ENCODE measurements at places on chromosomes 6 and 20.
A peak's percentile ranks its signal among the peaks of the same experiment; 100 is the strongest.

DNA sequence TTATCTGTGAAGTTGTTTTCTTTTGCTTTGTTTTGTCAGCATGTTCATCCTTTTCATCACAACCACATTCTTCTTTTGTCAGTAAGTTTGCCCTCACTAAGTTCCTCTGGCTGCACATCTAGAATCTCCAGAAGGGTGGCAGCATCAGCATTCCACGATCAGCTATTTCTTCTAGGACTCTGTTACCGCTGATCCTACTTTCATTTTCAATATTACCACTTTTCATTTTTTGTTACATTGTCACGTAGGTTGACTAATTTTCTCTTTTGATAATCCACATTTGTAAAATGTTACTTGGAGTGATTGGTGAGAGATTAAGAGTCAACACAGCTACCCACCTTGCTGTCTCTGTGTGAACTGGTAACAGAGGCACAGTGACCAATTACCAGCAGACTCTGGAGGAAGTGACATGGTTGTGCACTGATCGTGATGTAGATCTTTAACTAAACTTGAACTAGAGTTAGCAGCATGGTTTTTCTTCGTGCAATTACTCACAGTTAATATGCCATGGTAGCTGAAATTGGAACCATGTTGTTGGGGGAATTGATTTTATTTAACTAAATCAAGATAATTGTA lies 307.9 kb upstream of the SLC35B3 start:
- DNase-seq = peak; percentile 8

DNA sequence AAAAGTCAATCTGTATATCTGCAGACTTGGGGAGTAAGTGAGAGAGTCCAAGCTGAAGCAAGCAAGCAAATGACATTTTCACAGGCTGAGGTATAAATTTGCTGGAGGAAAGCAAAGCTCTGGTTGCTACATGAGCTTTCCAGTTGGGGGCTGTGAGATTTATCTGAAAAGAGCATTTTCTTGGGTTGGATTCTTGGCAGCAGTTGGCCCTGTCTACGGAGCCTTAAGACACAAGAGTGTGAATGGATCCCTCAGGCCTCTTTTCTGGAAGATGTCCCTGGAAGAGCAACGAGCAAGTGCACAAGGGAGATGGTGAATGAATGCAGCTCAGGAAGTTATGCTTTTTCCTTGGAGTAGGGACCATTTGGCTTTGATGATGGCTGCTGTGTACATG lies 30.8 kb downstream of the ISM1 start:
- no peak for DNase-seq

- peak; percentile 77 for DNase-seq
These were observed 2.5 kb upstream of the TMEM244 start for GRCh38 chr6:129863664-129864063.

DNA sequence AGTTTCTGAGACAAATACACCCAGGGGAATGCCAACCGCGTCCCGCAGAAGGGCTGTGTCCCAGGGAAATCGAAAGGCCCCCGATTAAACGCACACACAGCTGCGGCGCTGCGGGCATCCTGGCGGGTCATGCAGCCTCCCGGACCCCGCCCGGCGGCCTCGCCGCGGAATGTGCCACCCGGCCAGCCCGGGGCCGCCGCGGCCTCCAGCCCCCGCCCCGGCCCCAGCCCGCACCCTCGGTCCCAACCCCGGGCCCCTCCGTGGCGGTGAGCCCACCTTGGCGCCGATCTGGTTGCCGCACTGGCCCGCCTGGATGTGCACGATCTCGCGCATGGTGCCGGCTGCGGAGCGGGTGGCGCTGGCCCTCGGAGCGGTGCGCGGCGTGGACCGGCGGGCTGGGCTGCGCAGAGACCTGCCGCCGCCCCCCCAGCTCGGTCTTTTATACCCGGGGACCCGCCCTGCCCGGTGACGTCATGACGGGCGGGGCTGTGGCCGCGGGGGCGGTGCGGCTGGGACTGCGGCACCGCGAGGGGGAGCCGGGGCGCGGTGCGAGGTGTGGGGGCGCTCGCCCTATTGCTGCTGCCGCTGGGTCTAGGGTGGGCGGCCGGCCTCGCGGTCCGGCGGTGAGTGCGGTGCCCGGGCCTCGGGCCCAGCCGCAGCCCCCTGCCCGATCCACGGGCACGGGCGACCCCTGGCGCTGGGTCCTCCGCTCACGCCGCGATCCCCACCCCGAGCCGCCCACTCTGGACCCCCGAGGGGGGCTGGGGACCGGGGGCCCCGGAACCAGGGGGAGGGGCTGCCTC lies at the start of gene TUBB2A:
Gene TUBB2A (minus strand): TSS at position 414 of the 803 bp plus-strand sequence. CDS start 81 bp downstream, at position 333.
- peak; percentile 35 for DNase-seq

DNA sequence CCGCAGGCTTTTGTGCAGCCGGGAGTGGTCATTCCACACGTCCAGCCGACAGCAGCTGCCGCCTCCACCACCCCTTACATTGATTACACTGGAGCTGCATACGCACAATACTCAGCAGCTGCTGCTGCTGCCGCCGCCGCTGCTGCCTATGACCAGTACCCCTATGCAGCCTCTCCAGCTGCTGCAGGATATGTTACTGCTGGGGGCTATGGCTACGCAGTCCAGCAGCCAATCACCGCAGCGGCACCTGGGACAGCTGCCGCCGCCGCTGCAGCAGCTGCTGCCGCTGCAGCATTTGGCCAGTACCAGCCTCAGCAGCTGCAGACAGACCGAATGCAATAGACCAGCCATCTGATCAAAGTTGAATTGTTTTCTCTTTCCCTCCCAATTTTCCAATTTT lies 10.6 kb downstream of the RBM24 start:
- no peak for DNase-seq

GRCh38 chr6:18380158-18380836 lies 6.9 kb upstream of the RNF144B start:
- DNase-seq = no peak

GRCh38 chr6:89794324-89794723 lies 25.3 kb downstream of the MDN1 start:
- DNase-seq = no peak

- DNase-seq = no peak
These were observed 1524.7 kb downstream of the GRIK2 start for GRCh38 chr6:102918161-102918560.

DNA sequence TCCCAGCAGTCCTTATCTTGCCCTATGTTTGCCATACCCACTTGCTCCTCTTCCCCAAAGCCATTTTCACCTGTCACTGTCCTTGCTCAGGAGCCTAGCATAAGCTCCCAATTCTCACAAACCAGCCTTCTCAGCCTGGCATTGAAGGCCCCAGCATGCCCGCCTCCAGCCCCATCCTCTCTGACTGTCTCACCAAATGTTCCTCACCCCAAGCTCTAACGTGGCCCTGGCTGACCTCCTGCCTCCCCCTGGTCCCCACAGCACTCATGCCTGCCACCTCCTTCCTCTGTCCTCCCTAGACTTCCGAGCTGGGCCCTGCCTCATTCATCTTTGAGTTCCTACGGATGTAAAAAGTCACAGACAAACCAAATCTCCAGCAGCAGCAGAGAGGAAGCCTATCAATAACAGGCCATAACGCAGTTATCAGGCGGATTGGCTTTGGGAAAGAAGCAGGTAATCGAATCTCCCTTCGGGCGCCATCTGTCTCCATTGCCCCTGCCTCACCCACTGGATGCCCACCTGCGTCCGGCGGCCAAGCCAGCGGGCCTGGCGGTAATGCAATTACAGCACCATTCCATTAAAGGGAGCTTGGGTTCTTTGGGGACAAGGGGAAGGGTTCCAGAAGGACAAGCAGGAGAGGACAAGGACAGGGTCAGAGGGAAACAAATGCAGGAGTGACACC lies 104.4 kb downstream of the MRPL14 start:
- no peak for DNase-seq

- peak; percentile 48 for DNase-seq
These were observed 54.3 kb upstream of the GMPR start for GRCh38 chr6:16184129-16184528.

GRCh38 chr6:159132664-159133063 lies 36.5 kb upstream of the FNDC1 start:
- DNase-seq = no peak

GRCh38 chr6:66568271-66568670 lies 861.2 kb upstream of the EYS start:
- DNase-seq = no peak

GRCh38 chr6:32082935-32083334 lies 26.2 kb downstream of the TNXB start:
- DNase-seq = no peak
